ENCODE measurements at places on chromosomes 2 and 18.

- no peak for DNase-seq
Observed at GRCh38 chr2:119260646-119261492, 37.2 kb downstream of the STEAP3 start.

DNA sequence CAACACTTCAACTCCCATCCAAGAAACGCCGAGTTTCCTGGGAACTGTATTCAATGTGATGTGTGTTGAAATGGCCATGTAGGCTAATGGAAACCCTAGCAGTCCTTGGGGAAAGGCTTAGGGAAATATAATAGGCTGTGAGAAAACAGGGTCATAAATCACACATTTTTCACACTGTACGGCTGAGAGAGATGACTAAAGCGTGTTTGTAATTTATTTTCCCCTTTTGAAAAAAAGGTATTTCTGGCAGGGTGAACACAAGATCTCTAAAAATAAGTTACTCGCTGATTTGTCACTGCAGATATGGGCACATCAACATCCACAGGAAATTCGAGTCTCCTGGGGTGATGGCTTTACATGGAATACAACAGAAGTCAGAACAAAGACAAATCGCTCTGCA is 109.6 kb upstream of the ST6GAL2 start:
- DNase-seq = no peak

- DNase-seq = no peak
Observed at GRCh38 chr18:6949800-6950586, 167.6 kb downstream of the LAMA1 start.

GRCh38 chr2:151297882-151298281 is 8.4 kb upstream of the NMI start:
- DNase-seq = no peak

- no peak for DNase-seq
Observed at GRCh38 chr2:101873543-101873942, 118.2 kb upstream of the IL1R2 start.

DNA sequence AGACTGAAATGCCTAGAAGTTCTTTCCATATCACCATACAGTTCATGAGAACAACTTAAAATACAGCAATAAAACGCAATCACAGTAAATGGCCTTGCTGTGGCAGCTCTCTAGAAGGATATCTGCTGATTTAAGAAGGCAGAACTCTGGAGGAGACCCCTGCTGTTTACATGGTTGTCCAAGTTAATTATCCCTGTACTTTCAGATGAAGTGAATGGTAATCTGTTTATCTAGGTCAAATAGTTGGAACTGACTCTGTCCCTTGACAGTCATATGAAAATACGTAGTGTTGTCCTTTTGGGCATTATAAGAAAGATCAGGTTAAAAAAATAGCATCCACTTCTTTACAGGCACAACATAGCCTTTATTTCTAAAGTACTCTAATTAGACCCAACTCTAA is 115.6 kb downstream of the COLEC12 start:
- DNase-seq = no peak

- no peak for DNase-seq
Observed at GRCh38 chr18:75157851-75158250, 51.1 kb downstream of the PTGR3 start.

- DNase-seq = no peak
Observed at GRCh38 chr2:60285626-60286316, 267.7 kb downstream of the BCL11A start.

GRCh38 chr2:86552889-86553288 is 10.4 kb downstream of the CHMP3 start:
- no peak for DNase-seq

GRCh38 chr2:5926871-5927512 is 234.8 kb downstream of the SOX11 start:
- no peak for DNase-seq

DNA sequence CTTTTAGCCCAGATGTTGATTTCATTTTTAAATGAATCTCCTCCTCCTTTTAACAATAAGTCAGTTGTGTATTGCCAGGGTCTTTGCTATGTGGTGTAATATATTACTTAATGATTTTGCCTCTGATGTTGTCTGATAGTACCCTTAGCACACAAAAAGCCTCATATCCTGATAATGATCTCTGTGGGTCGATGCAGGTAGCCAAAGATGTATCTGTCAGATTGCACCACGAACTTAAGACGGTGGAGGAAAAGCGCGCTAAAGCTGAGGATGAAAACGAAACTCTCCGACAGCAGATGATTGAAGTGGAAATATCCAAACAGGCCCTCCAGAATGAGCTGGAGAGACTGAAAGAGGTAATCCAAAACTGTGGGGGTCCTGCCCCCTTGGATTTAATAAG is 14.8 kb downstream of the MTCL1 start:
- DNase-seq = no peak

GRCh38 chr2:63699549-63699839 is 110.7 kb downstream of the MDH1 start:
- DNase-seq = no peak
